Fibroblast of skin of left quadriceps (primary cell): ENCODE measurements at places on chromosomes 7 and 10.

GRCh38 chr10:73357166-73357565 lies 1.5 kb downstream of the CFAP70 start:
- no peak for DNase-seq

DNA sequence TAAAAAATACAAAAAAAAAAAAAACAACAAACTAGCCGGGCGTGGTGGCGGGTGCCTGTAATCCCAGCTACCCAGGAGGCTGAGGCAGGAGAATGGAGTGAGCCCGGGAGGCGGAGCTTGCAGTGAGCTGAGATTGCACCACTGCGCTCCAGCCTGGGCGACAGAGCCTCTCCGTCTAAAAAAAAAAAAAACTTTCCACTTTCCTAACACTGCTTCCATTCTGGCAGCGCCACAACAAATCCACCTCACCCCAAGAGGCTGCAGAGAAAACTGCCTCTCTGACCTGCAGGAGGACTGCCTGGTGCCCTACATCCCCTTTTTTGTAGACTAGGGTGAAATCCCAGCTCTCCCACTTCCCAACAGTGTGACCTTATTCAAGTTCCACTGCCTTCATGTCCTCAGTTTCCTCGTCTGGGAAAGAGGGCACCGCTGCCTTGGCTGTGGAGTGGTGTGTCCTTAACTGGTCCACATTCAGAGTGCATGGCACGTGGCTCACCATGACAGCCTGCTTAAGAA lies 2.6 kb upstream of the MBL2 start:
- DNase-seq = no peak

DNA sequence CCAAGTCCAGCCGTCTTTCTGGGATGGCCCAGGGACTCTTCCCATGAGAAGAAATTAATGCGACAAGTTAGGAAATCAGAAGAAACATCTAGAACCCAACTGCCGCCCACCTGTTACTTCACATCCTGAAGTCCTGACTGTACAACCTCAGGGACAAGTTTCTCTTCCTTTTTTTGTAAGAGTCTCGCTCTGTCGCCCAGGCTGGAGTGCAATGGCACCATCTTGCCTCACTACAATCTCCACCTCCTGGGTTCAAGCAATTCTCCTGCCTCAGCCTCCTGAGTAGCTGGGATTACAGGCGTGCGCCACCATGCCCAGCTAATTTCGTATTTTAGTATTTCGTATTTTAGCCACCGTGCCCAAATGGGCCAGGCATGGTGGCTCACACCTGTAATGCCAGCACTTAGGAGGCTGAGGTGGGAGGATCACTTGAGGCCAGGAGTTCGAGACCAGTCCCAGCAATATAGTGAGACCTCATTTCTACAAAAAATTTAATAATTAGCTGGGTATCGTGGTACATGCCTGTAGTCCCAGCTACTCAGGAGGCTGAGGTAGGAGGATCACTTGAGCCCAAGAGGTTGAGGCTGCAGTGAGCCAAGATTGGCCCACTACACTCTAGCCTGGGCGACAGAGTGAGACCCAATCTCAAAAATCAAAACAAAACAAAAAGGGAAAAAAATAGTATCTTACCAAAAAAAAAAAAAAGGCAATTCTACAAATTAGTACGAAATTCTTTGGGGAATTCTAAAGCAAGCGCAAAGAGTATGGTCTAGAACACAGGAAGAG lies 20.8 kb downstream of the LAT2 start:
- no peak for DNase-seq

- DNase-seq = no peak
Measured at GRCh38 chr7:135361788-135362187, 128.2 kb downstream of the STRA8 start.

DNA sequence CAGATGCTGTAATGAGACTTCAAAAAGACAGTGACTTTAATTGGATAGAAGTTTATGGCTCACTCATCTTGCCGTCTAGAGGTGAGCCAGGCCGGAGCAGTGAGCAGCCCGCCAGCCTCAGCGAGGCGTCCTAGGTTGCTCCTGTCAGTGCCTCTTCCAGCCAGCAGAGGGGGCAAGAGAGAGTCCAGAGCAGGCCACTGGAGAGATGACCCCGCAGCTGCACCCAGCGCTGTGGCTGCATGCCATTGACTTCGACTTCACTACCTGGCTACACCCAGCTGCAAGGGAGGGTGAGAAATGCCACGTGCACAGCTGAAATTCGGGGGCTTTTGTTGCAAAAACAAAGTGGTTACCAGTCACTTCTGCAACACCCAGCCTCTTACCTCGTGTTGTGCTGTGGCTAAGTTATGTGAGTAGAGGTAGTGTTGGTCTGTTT lies 26.5 kb downstream of the NUB1 start:
- DNase-seq = peak; percentile 40

GRCh38 chr7:36735172-36735571 lies 10.9 kb upstream of the AOAH start:
- no peak for DNase-seq

- DNase-seq = no peak
Measured at GRCh38 chr10:119265691-119266090, 58.3 kb downstream of the GRK5 start.

GRCh38 chr7:127252778-127253280 lies at the start of gene GRM8:
TSS of gene GRM8 (minus strand) at chr7:127252941.
- DNase-seq = no peak

GRCh38 chr10:122362621-122363020 lies 11.9 kb upstream of the PLEKHA1 start:
- DNase-seq = no peak

DNA sequence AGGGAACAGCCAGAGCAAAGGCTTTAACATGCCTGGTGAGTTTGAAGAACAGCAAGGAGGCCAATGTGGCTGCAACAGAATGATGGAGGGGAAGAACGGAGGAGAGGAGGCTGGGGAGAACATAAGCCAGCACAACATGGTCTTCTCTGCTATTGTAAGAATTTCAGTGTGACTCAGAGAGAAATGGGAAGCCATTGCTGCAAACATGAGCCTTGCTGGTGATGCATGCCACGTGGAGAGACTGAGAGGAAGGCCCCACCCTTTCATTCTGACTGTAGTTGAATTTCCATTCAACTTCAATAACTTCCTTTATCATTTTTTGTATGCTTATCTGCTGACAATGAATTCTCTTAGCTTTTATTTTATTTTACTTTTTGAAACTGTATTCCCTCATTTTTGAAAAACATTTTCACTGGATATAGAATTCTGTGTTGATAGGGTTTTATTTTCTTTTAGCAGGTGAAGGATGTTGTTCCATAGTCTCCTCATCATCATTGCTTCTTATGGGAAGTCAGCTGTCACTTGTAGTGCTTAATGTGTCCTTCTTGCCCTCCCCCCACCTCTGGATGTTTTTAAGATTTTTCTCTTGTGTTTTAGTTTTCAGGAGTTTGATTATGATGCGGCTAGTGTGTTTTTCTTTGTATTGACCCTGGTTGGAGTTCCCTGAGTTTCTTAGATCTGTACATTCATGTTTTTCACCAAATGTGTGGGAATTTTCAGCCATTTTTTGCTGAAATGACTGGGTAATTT lies 46.4 kb upstream of the LEP start:
- DNase-seq = no peak

- DNase-seq = peak; percentile 58
Measured at GRCh38 chr10:11178606-11179515, 161.2 kb downstream of the CELF2 start.

- DNase-seq = no peak
Measured at GRCh38 chr7:43879477-43879876, 10.2 kb upstream of the MRPS24 start.

GRCh38 chr7:42029405-42029804 lies 207.6 kb downstream of the GLI3 start:
- no peak for DNase-seq

DNA sequence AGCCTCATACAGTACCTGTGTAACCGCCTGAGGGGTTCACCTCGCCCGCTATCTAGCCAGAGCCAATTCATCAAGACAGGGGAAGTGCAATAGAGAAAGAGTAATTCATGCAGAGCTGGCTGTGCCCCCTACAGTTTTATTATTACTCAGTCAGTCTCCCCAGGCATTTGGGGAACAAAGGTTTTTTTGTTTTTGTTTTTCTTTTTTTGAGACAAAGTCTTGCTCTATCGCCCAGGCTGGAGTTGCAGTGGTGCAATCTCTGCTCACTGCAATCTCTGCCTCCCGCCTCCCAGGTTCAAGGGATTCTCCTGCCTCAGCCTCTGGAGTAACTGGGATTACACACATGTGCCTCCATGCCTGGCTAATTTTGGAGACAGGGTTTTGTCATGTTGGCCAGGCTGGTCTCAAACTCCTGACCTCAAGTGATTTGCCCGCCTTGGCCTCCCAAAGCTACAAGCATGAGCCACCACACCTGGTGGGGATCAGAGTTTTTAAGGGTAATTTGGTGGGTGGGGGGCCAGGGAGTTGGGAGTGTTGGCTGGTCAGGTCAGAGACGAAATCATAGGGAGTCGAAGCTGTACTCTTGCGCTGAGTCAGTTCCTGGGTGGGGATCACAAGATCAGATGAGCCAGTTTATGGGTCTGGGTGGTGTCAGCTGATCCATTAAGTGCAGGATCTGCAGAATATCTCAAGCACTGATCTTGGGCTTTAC lies 116.5 kb downstream of the MARCHF5 start:
- DNase-seq = no peak

GRCh38 chr10:70648427-70648826 lies 23.9 kb upstream of the ADAMTS14 start:
- no peak for DNase-seq

DNA sequence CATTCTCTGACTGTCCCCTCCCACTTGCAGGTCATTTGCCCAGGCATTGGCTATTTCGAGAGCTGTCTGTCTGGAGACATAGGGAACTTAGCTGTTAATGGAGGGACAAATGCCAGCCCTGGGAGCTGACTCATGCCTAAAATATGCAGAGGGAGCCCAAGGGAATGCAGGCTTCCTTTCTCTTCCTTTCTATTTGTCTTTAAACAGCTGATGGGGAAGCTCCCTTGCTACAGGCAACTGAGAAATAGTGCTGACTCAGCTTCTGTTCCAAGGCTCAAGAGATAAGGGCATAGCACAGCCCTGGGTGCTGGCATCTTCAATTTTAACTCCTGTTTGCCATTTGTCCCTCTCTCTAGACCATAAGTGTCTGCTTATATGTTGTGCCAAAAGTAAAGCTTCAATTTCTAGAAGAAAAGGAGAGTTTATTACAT lies 82.7 kb upstream of the C1GALT1 start:
- peak; percentile 78 for DNase-seq

GRCh38 chr7:27923642-27923980 lies 183.6 kb downstream of the TAX1BP1 start:
- DNase-seq = no peak

- DNase-seq = no peak
Measured at GRCh38 chr10:124076148-124076733, 17.2 kb downstream of the CHST15 start.

- DNase-seq = no peak
Measured at GRCh38 chr7:92768501-92769393, 67.6 kb downstream of the CDK6 start.

DNA sequence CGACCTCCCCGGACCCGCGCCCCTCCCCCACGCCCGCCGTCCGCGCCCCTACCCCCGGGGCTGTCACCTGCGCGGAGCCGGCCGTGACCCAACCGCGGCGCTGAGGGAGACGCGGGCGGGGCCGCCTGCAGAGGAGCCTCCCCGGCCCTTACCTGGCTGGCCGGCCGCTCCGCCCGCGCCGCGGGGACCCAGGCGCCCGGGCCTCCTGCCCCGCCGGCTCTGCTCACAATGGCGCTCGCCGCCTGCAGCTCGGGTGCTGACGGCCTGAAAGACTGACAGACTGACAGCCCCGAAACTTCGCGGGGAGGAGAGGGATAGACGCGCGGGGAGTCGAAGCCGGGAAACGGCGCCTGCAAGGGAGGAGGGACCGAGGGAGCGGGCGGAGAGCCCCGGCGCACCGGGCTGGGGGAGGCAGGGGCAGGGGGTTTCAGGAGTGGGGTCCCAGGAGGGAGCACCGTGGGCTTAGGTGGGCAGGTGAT lies 393 bp downstream of the ZNF467 start:
- DNase-seq = no peak

- no peak for DNase-seq
Measured at GRCh38 chr10:127470911-127471310, 78.2 kb upstream of the NPS start.

GRCh38 chr10:75836064-75836463 lies 404.6 kb downstream of the LRMDA start:
- DNase-seq = no peak

- DNase-seq = no peak
Measured at GRCh38 chr10:69558559-69558958, 14.7 kb downstream of the NEUROG3 start.

DNA sequence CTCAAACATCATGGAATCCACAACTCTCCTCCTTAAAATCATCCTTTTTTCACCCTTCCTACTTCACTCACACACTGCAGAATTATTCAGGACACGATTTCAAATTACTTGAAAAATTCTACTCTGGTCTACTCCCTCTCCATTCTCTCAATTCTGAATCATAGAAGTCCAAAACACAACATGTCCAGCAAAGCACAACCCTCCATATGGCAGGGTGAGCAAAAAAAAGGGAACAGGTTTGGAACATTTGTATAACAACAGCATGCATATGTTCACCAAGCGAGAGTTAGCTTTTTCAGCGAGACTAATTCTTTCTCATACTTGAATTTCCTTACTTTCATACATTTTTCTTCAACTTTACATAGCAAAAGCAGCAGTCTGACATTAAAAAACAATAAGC lies 73.4 kb downstream of the ABI1 start:
- no peak for DNase-seq

GRCh38 chr7:116210345-116211005 lies at the start of gene TES:
TSS of gene TES (plus strand) at chr7:116210539. CDS start at chr7:116210708, 169 bp downstream.
- DNase-seq = no peak

- DNase-seq = no peak
Measured at GRCh38 chr10:22317076-22317370, 835 bp downstream of the COMMD3 start.

GRCh38 chr7:31066516-31067130 lies 14.5 kb downstream of the ADCYAP1R1 start:
- DNase-seq = no peak

DNA sequence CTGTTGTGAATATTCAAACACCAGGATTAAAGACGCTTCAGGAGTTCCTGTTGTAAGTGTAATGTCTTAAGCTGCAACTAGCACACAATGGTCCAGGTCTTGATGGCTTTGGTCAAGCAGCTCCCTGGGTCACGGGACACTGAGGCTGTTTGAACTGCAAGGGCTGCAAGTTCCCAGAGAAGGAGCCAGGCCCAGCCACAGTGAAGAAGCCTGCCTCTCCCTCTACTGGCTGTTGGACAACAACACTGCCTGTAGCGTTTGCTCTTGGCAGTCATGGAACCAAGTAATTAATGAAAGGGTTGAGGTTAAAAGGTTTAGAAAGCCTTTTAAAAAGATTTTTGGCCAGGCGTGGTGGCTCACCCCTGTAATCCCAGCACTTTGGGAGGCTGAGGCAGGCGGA lies 31.9 kb upstream of the GUSB start:
- DNase-seq = no peak

- DNase-seq = no peak
Measured at GRCh38 chr7:20136647-20137046, 80.5 kb downstream of the MACC1 start.

- no peak for DNase-seq
Measured at GRCh38 chr10:33111488-33112051, 153.5 kb upstream of the ITGB1 start.

GRCh38 chr7:98730326-98730725 lies 113.2 kb downstream of the NPTX2 start:
- no peak for DNase-seq

GRCh38 chr10:115173915-115174443 lies 80.8 kb downstream of the ATRNL1 start:
- no peak for DNase-seq

- DNase-seq = peak; percentile 54
Measured at GRCh38 chr7:116547347-116547746, 22.5 kb downstream of the CAV1 start.

- DNase-seq = no peak
Measured at GRCh38 chr10:49187044-49187484, 1.1 kb downstream of the TMEM273 start.
